Stimulated activated CD8-positive, alpha-beta memory T cell treated with anti-CD3 and anti-CD28 coated beads, Interleukin-7, amount 100 ng/mL, for 24 hours (primary cell): ENCODE measurements at places on chromosomes 4 and X.

DNA sequence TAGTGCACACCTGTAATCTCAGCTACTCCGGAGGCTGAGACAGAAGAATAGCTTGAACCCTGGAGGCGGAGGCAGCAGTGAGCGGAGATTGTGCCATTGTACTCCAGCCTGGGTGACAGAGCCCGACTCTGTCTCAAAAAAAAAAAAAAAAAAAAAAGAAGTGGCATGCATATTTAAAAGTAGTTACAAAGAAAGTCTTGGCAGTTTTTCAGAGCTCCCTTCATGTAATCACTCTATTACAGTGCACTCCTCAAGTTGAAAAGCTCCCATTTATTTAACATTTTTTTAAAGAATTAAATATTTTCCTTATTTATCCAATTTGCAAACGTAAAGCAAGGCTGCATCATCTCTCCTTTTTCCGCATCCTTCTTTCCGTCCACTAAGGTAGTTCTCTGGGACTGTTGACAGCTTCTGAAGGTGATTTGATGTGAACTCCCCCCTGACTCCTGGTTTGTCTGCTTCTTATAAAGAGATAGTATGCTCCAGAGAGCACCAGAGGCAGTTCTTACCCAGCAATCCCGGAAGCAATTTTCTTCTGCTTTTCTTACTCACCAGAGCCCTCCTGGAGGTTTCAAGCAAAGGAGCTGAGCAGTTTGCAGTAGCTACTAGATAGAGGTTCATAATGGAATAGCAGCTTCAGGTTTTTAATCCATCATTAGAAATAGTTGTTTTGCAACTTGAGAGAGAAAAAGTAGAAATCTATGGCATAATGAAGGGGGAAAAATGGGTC is 151.0 kb downstream of the PALLD start:
- DNase-seq, result no peak

- DNase-seq, result no peak
These were observed 21.6 kb downstream of the GAK start for GRCh38 chr4:910366-911091.

GRCh38 chr4:159103384-159103990 is 608 bp downstream of the RAPGEF2 start:
- peak; percentile 5 for DNase-seq

DNA sequence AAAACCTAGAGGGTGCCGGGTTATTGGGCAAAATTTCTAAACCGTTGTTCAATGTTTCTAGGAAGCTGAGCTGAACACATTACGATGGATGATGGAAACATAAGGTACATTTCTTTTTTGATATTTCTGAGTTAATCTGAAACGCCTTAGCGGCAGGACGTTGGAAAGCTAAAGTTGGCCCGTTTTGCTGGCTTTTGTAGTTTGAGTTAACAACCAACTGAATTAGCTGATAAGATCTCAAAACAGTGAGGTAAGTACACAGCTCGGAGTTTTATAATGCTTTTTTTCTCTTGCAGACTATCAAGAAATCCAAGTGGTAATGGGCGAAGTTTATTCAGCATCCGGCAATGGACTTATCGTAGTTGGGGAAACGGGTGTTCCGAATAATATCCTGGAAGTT is 73.5 kb downstream of the PRSS12 start:
- no peak for DNase-seq

- DNase-seq, result no peak
These were observed 68.5 kb upstream of the MXD4 start for GRCh38 chr4:2330091-2331042.

DNA sequence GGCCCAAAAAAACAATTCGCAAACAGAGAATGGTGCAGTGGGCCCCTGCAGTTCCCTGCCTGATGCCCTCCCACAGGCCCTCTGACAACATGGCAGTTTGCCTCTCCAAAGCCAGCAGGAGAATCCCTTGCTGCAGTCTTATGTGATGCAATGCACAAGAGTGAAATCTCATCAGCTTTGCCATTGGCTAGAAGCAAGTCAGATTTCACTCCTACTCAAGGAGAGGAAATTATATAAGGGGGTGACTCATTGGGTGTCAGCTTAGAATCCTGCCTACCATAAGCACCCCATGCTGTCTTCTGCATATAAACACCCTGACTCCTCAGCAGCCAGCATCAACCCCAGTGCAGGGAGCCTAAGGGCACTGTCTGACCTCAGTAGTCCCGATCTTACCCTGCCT is 157.3 kb upstream of the LDB2 start:
- no peak for DNase-seq

- DNase-seq, result no peak
These were observed 111.5 kb upstream of the PSAPL1 start for GRCh38 chr4:7546152-7546808.

GRCh38 chr4:40255393-40256281 is 58.8 kb downstream of the RHOH start:
- no peak for DNase-seq

DNA sequence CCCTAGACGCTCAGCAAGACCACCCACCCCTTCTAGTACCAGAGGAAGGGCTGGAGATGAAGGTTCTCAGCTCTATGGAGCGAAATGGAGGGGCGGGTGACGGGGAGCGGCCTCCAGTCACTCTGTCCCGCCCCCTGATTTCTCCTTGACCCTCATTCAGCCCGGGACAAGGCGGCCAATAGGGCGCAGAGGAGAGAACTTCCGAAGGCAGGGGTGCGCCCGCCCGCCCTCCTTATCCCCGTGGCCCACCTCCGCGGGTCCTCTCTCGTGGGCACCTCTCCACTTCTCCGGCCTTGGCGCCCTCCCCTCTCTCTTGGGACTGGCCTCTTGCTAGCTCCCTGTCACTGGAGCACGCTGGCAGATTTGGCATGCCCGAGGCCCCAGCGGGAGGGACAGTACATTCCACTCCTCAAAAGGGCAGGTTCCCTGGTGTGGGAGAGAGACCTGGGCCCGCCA is 1.1 kb upstream of the SEPTIN6 start:
- no peak for DNase-seq

GRCh38 chrX:17861489-17862011 is 452 bp upstream of the RAI2 start:
- no peak for DNase-seq

DNA sequence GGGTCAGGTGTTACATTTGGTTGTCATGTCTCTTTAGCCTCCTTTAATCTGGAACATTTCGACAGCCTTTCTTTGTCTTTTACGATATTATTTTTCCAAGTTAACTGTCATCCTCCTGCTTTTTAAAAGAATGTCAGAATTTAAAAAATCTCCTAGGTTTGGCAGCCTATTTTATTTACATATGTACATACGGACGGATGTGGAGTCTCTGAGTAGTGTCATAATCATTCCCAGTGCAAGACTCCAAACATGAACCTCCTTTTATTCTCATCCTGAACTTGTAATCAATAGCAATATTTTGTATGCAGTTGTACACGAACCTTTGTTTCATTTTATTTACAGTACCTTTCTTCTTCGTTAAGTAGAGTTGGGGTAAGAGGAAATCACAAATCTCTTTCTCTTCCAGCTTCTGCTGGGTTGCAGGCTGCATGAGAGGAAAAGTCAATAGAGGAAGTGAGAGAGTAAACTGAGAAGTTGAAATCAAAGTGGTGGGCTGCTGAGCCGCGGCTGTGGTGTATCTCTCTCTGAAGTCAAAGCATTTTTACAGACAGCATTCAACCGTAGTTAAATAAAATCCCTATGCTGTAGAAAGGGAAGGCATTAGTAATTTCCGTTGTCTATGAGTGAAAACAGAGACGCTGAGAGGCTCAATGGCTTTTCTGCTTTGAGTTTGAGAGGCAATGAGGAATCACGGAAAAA is 53.9 kb upstream of the RPS6KA3 start:
- DNase-seq, result no peak

DNA sequence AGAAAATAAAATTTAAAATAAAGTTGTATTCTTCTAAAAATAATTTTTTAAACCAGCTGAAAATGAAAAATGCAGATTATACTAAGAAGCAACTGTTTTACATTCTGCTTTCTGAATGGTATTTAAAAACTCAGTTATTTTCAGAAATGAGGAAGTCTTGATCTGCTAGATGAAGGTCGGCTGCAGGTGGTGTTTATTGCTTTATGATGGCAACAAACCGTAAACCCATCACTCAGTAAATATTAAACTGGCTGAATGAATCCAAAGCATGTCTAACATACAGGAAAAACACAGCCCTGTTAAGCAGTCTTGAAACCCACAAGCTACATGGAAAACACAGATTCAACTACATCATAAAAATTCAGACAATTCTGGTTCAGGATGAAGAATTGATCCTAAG is 29.3 kb downstream of the DYNLT3 start:
- no peak for DNase-seq

- DNase-seq, result no peak
These were observed 355.5 kb downstream of the KCNIP4 start for GRCh38 chr4:21592970-21593670.

GRCh38 chr4:140252141-140252741 is 98.3 kb upstream of the MAML3 start:
- no peak for DNase-seq

GRCh38 chr4:95513022-95513421 is 35.8 kb downstream of the UNC5C start:
- DNase-seq, result no peak

DNA sequence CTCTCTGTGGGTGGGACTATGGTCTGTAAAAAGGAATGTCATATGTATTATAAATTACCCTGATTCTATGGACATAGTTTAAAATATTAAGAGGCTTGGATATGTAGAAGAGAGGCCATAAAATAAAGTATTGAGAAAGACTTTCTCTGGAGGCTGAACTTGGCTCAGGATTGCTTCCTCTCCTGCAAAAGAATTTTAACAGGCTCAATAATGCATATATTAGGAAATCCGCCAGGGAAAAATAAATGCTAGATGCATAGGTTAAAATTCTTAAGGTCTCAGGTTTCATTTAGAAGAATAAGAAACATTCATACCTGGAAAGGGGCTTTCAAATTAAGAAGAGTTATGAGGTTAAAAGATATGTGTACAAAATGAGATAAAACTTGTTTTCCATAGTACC is 424.3 kb downstream of the ARAP2 start:
- no peak for DNase-seq

DNA sequence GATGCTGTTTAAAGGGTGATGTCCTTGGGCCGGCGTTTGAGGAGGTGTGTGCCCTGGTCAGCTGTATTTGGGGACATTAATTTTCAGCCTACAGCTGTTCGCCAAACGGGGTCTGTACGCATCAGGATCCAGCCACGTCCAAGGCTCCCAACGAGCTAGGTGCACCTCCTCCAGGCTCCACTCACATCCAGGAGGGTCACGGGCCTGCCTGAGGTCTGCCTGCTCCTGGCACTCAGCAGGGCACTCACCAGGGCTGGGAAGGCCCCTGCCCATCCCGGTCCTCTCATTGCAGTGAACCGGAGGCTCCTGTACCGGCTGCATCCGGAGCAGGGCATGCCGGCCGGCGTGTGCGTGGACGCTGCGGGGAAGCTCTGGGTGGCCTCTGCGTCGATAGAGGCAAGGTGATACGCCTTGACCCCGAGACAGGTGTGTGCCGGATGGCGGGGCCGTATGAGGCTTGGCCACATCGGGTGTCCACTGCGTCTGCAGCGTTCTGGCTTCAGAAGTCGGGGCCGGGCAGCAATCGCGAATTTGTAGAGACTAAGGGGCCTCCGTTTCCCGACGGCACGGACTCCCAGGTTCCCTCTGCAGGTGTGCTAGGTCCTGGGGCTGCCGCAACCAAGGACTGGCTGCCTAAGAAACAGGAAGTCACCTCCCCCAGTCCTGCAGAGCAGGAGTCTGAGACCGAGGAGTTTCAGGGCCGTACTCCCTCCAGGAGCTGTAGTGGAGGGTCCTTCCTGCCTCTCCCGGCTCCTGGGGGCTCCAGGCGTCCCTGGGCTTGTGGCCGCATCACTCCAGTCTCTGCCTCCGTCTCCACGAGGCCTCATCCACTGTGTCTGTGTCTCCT is 27.5 kb upstream of the PLCXD1 start:
- DNase-seq, result no peak

GRCh38 chr4:111797455-111798163 is 347.6 kb upstream of the FAM241A start:
- DNase-seq, result no peak

DNA sequence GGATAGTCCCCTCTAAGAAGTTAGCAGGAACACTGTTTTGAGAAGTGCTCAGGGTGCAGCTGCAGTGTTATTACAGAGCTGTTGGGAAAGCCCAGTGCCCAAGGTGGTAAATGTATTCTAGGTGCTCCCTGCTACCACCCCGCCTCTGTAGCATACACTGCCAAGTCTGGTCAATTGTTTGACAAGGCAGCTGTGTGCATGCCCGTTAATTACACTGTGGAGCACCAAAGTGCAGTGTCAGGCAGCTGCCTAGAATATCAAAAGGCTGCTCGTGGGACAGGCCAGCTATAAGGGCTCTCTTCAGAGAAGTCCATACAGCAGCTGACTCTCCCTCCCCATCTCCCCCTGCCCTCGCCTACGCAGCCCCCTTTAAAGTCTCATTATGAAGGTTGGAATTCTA is 99.9 kb upstream of the KLHL13 start:
- no peak for DNase-seq

DNA sequence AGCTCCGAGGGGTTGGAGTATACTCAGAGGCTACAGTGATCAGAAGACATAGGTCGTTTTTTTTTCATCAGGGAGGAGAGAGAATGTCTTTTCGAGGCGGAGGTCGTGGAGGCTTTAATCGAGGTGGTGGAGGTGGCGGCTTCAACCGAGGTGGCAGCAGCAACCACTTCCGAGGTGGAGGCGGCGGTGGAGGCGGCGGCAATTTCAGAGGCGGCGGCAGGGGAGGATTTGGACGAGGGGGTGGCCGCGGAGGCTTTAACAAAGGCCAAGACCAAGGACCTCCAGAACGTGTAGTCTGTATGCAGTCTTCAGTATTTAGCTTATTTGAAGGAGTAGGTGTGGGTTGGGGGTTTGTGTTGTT is 500 bp downstream of the GAR1 start:
- DNase-seq, result peak; percentile 17

DNA sequence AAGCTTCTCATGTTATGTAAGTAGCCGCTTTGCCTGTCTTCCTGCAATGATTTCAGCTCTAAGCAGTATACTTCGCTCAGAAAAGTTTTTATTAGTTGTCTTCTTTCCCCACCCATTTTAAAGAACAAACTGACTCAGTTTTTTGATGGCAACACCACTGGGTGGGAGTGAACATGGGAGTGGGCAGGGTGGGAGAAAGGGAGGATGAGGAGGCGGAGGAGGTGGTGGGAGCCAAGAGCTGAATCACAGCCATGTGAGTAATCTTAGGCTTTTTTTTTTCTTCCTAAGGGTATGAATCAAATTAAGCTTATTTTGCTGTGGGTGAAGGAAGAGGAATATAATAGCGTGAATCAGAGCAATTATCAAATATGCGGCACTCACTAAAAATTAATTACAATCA is 574.3 kb upstream of the DIPK2B start:
- DNase-seq, result no peak

DNA sequence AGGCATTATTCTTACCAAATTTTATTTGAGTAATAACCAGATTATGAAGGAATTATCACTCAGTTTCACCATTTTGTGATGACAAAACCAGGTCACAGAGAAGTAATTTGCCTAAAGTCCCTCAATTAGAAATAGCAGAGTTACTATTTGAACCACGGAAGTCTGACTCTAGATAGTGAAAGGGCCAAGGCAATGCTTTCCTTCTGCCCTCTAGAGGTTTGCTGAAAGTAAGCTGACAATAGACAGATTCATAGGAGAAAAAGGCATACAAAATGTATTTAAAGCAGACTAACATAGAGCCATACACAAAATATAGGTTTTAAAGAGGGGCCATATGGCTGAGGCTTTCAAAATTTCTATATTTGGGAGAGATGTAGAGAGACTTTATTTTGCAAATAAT is 43.1 kb downstream of the CXXC4 start:
- DNase-seq, result no peak
